Dermis lymphatic vessel endothelial cell (primary cell): ENCODE measurements at places on chromosomes 4 and X. TPM values are rescaled to one million over a fixed set of nuclear protein-coding genes. Genes with fewer than 3 reads are reported as not detected.

Gene PCDH10
- total RNA-seq: 0.09 TPM in 1 of 2 replicates, not detected in the other

Gene RHOH
- total RNA-seq: under 0.01 TPM in 1 of 2 replicates, not detected in the other

Gene ESX1
- 0.17 and 0.22 TPM in 2 replicates for total RNA-seq

Gene DMRTC1
- total RNA-seq: not detected in 2 replicates

Gene CXCL5
- total RNA-seq: 0.09 and 0.11 TPM in 2 replicates

Gene GLRA2
- not detected in 2 replicates for total RNA-seq

Gene SHROOM4
- total RNA-seq: 18.5 and 23.6 TPM in 2 replicates

Gene TMPRSS11D
- under 0.01 TPM in 2 replicates for total RNA-seq

Gene ADAD1
- not detected in 2 replicates for total RNA-seq

Gene SOX3
- not detected in 2 replicates for total RNA-seq

Gene PRDM5
- total RNA-seq: 6.2 and 7.4 TPM in 2 replicates

Gene SOWAHB
- total RNA-seq: not detected in 2 replicates

Gene GAGE13
- not detected in 2 replicates for total RNA-seq

Gene CXCR3
- not detected in 2 replicates for total RNA-seq

Gene POLN
- total RNA-seq: 2.0 and 2.2 TPM in 2 replicates

Gene FAM9A
- not detected in 2 replicates for total RNA-seq

Gene CWH43
- total RNA-seq: not detected in 2 replicates

Gene MECP2
- total RNA-seq: 18.0 and 20.3 TPM in 2 replicates
